Fibroblast of skin of scalp (primary cell): ENCODE measurements at places on chromosomes 1 and 21.

DNA sequence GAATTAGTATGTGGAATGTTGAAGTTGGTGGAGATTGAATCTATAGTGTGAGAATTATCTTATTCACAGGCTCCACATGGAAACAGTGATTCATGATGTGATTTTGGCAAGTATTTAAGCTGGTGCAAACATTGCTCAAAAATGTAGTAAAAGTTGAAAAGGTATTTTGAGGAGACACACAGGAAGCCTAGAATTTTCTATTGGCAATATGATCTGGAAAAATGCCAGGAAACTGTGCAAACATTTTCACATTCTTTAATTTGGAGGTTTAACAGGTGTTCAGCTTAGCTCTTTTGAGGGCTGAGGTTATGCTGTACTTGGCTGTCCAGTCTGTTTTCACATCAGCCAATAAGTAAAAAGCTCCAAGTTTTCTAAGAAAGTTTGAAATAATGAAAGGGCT lies 327.3 kb downstream of the RWDD3 start:
- no peak for DNase-seq

GRCh38 chr1:231757101-231757404 lies 130.5 kb downstream of the DISC1 start:
- DNase-seq = no peak

- peak; percentile 31 for DNase-seq
These were observed 44.9 kb downstream of the TRAF5 start for GRCh38 chr1:211371406-211372105.

DNA sequence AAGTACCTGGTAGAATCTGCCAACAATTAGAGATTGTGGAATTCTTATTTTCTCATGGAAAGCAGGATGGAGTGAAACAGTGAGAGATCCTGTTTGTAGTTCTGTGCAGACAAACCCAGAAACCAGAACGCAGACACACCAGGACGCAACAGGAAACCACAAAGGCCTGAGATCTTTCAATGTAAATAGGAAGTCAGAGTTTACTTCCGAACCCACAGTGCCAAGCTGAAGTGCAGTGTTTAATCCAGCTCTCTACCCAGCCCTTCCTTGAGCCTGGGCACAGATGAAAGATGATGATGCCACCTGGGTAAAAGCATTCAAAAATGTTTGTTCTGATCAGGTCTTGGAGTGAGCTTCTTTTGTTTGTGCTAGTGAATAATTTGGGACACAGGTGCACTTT lies 244.2 kb upstream of the HOOK1 start:
- DNase-seq = no peak

DNA sequence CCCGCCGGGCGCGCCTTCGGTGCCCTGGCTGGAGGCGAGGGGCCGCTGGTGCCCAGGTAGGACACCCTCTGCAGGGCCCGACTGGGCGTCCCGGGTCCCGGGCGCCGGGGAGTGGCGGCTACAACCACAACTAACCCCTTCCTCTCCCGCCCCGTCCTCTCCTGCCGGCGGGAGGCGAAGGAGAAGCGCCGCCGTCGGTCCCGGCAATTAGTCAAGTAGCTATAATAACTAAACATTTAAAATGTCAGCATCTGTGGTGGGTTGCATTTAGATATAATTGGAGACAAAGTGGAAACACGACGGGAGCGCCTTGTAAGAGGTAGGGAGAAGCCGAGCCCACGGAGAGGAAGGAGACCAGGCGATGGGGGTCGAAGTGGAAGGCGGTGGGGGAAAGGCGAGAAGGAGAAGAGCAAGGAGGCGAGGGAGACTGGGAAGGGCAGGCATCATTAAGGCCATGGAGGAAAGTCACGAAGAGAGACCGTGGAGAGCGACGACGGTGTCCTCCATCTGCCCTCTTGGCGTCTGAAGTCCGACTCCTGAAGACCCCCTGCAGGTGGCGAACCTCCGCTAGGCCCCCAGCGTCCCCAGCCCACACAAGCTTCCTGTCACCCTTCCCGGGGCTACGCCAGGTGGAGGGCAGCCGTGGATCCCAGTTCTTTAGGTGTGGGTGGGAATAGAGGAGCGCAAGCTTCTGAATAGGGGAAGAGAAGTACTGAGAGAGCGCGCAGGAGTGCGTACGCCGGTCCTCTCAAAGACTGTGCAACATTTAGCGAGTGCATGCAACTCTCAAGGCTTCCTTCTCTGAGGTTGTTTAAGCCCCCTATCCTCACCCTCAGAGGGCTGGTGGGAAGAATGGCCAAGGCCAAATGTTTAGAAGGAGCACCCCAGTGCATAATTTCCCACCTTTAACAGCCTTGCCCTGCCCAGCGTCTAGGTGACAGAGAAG lies 1.6 kb downstream of the CNIH3 start:
- no peak for DNase-seq

DNA sequence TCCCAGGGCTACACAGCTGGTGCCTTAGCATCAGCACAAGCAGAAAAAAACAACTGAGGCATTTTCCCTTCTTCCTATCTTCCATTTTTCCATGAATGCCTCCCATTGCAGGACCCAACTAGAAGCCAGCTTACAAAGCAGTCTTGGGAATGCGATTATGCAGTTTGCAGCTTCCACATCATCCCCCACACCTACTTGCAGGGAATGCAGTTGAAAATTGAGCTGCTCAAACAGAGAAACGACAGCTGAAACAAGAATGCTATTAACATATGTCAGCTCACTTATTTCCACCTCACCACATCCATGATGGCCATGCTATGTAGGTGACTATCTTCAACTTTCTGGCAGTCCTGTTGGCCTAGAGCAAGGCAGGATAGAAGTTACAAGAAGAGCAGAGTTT lies 150.6 kb upstream of the KCTD3 start:
- DNase-seq = no peak

DNA sequence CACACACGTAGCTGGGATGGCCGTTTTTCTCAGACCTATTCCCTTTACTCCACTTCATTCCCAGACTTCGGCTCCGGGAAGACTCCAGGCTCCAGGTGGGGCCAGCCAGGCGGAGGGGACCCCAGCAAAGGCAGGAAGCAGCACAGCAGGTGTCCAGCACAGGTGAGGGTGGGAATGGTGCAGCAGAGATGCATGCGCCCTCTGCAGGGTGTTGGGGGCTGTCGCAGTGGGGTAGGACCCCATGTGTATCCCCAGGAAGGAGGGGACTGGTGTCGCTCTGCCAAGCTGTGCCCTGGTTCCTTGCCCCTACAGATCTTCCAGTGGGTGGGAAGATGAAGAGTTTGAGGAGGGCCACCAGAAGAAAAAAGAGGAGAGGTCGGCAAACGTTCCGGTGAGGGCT lies 5.3 kb downstream of the TTC24 start:
- no peak for DNase-seq

DNA sequence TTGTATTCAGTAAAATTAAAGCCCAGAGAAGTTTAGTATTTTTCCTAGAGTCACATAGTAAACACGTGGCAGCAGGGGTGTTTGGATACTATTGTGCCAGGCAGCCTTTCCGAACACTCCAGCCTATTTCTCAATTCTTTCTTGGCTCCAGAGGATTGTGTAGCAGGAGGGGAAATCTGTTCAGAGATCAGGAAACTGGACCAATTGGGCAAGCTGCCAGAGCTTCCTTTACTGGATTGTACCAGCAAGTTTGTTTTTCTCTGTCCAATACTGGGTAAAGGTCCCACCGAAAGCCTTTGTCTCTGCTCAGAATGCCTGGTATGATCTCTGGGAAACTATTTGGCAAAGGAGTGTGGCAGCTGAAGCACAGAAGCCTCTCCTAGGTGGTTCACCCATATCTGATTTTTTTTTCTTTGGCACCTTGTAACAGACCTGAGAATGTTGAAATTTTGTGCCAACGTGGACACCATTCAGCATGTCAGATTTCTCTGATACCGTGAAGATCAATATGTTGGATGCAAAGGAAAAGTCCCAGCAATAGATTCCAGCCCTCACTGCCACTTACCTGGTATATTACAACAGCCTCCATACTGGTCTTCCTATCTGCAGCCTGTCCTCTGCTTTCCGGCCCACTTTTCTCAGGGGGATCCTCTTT lies 126.2 kb downstream of the FGGY start:
- no peak for DNase-seq

GRCh38 chr1:201291916-201292315 lies 8.6 kb downstream of the PKP1 start:
- DNase-seq = no peak

DNA sequence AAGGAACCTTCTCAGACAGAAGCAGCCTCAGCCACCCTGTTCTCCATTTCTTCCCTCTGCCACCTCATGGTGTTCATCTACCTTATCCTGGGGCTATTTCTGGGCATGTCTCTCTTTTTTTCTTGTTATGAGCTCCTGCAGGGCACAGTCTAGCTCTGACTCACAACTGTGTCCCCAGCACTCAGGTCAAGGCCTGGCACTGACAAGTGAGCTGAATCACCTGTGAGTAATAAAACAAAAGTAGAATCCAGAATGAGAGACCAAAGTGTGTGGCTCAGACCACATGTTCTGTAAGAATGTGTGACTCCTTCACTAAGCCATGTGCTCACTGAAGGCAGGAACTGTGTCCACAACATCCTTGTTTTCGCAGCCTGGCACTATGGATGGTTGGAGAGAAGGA lies 23.2 kb downstream of the C1orf94 start:
- peak; percentile 29 for DNase-seq

DNA sequence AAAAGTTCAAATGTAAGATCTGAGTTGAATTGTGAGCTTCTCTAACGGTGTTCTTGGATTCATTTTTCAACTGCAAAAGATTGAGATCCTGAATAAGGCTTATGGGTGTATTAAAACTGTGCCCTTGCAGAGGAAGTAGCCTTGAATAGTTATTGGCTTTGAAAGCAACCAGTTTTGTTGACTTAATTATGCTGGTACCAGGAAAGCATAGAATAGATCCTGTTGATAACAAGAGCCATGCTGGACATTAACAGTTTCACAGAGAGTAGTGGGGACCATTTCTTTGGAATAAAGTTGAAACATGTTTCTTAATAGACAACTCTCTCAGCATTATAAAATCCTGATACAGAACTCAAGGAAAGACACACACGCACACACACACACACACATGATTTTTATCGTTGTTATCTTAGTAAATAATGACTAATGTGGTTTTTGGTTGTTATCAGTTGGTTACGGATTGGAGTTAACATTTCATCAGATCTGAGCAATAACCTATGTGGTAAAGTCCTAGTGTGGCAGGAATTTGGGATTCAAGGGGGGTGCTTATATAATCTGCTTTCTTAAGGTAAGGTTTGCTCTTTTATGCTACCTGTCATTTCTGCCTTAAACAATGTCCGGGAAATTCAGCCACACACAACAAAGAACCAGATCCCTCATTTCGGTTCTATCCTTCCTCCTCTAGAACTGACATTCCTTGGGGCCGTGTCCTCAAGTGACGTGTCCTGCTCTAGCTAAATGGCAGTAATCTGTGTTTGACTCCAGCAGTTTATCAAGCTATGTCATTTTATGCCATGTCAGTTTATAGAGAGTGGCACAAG lies 330.9 kb downstream of the CHRM3 start:
- DNase-seq = no peak

DNA sequence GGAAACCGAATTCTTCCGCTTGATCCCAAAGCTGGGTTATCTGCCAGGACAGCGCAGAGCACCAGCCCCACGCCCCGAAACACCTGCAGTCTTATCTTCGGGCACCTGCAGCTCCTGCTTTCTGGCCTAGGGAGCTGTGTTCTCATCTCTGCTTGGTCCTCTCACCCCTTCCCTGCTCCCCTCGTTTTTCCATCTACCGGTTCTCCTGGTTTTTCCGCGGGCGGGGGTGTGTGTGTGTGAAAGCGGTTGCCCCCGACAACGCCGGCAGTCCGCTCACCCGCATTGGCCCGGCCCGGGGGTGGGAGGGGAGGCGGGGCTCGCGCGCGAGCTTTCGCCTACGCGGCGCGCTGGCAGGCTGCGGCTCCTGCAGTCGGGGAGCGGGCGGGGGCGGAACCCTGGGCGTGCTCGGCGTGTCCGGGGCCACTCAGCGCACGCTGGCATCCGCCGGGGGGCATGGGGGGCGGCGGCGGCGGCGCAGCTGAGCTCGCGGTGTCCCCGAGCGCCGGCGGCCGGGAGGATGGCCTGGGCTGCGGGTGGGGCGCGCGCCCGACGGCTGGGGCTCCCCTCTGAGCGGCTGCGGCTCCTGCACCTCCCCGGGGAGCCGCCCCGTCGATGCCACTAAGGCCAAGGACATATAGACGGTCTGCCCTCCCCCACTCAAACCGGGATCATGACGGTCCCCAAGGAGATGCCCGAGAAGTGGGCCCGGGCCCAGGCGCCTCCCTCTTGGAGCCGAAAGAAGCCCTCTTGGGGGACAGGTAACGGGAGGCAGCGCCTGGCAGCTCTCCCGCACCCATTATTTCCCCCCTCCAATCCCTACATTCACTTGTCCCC lies 3.2 kb downstream of the ATP8B2 start:
- peak; percentile 77 for DNase-seq

- DNase-seq = no peak
These were observed 15.0 kb downstream of the EGLN1 start for GRCh38 chr1:231407049-231407448.

- peak; percentile 79 for DNase-seq
These were observed at the start of gene DVL1 for GRCh38 chr1:1349256-1350012. Gene DVL1 (minus strand): TSS chr1:1349418. CDS start chr1:1349065, 353 bp downstream.

DNA sequence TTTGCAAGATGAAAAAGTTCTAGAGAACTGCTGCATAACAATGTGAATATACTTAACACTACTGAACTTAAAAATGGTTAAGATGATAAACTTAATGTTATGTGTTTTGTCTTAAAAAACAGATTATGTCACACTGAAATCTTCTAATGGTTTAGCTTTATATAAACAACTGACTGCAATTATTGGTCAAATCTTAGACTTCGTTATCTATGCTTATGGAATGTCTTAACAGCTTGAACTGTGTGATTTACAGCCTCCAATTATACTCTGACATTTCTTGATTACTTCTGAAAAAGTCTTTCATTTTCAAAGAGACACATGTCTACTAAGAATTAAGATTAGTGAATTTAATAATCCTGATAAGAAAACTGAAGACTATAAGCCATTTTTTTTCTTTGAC lies 71.1 kb downstream of the ZSWIM5 start:
- DNase-seq = no peak

DNA sequence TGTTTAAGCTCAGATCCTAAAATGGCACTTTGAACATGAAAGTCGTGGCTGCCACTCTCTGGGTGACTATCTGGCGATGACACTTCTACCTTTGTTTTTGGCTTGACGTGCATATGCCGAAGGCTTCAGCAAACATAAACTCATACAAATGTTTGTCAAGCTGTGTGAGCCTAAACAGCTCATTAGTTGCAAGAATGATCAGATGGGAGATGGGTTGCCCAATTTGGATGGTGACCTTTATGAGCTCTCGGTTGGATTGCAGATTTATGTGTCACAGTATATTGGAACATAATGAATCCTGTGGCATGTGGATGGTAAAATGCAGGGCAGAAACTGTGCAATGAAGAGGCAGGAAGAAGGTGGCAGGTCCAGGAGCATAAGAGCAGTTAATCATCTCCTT lies 229.3 kb downstream of the DISC1 start:
- DNase-seq = no peak

- no peak for DNase-seq
These were observed 78.9 kb upstream of the LMO4 start for GRCh38 chr1:87249803-87250202.

GRCh38 chr1:193727850-193728249 lies 541.4 kb upstream of the B3GALT2 start:
- no peak for DNase-seq

- no peak for DNase-seq
These were observed 251.5 kb downstream of the SIPA1L2 start for GRCh38 chr1:232378266-232379062.
